T-helper 9 cell (primary cell): ENCODE measurements at places on chromosomes 3 and 15.
A peak's percentile ranks its signal among the peaks of the same experiment; 100 is the strongest.

DNA sequence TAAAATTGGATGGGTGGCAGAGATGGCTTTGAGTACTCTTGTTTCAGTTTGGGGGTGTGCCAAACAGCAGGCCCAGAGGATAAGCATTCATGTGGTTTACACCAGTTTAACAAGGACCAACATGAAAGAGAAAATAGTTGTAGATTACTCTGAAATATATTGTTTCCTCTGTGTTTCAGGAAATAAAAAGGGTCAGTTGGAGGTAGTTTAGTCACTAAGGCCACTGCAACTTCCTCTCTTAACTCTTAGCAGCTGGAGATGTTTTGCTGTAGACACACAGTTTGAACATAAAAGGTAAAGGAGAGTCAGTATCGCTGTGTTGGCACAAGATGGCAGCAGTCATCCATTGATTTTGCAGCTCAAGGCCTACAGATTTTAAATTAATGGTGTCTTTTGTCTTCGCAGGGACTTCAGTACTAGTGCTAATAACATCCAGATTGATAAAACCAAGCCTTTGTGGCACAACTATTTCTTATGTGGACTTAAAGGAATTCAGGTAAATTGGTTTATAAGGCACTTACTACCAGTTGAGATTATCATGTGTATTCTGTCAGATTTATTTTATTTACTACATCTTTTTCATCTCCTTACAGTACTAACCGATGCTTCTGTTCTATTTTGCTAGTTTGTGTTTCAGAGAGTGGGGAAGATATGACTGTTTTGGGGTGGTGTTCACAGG lies 65.5 kb downstream of the GALK2 start:
- DNase-seq: peak; percentile 20

DNA sequence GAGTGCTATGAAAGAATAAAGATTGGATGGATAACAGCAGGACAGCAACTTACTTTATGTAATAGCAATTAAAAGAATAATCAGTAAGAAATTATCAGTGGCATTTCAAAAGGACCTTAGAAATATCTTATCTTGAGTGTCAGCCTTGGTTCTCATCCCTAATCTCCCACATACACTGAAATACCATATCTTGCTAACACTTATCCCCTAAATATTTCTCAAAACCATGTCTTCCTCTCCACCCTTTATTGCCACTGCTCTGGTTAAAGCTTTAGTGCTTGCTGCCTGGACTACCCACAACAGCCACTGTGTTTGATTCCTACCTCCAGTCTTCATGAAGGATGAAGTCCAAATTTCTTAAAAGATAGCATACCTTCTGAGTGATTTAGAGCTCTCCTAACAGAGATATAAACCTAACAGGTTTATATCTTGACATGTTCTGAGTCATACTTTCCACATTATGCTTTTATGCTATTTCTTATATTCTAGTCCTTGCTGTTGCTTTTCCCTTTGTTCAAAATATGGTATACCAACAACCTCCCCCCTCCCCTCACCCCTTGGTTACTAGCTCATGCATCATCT lies 202.8 kb downstream of the RSRC1 start:
- no peak for DNase-seq

GRCh38 chr3:34207806-34208205 lies 409.4 kb downstream of the PDCD6IP start:
- DNase-seq: no peak

GRCh38 chr3:71064291-71064955 lies 519.1 kb downstream of the FOXP1 start:
- DNase-seq: peak; percentile 54

DNA sequence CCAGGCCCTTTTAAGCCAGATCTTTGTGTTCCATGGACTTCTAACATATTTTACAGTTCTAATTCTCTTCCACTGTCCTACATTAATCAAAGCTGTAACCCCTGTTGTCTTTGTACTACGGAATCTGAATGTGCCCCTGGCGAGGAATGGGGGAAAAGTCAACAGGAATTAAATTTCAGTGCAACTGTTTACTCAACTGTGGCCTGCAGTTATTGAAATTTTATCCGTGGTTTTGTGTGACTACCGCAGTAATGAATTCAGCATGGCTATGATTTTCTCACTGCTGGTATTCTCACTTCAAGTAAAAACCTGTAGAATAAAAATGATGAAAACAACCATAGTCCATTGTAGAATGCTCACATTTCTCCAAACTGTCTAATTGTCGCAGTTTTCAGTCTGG lies 388.0 kb downstream of the FOXP1 start:
- no peak for DNase-seq

DNA sequence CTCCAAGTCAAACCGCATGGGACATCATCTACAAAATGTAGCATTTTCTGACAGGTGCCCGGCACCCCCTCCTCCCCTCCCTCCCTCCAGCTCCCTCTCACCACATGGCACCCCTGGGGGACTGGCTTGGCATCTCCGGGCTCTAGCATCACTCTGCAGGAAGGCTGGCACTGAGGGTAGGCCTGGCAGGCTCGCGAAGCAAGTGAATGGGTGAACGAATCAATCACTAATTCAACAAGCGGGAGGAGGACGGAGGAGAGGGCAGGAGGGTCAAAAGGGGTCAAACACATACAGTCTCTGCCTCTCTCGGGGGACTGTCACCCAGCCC lies 155.7 kb downstream of the NUP210 start:
- no peak for DNase-seq

- no peak for DNase-seq
Measured at GRCh38 chr3:77837456-77838025, 797.6 kb downstream of the ROBO2 start.

GRCh38 chr3:71881732-71882131 lies 96.8 kb upstream of the PROK2 start:
- no peak for DNase-seq

DNA sequence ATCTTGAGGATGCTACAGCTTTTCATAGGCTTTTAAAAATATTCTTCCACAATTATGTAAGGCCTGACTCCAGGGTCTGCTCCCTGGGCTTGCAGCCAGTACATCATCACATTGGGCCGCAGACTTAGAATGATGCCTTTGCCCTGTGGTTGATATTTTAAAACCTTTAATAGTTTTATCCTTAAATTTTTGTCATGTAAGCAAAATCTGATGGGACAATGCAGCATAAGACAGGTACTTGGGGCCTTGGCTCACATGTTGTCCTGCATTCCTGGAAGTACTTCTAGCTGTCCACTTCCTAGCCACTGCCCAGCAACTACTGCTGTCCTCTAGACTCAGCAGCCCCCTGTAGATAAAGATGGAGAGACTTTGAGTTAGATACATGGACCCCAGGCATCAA lies 197.3 kb upstream of the SLITRK3 start:
- no peak for DNase-seq

DNA sequence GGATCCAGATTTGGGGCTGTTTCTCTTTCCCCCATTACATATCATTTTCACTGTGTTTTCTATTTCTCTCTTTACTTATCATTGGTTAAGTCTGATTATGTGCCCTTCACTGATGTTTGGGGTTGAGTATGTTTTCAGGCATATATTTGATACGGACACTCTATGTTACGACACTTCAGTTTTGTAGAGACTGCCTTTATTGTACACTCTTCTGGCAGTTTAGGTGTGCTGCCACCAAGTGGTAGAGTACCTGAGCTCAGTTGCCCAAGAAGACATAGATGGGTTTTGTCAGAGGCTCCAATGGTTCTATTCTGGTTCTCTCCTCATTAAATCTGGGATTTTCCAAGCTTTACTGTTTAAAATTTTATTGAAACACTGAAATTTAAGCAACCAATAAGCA lies 255.0 kb upstream of the ROPN1 start:
- DNase-seq: no peak

GRCh38 chr3:54550221-54550977 lies 377.5 kb downstream of the LRTM1 start:
- DNase-seq: no peak

GRCh38 chr3:25826510-25826909 lies 36.6 kb downstream of the OXSM start:
- DNase-seq: no peak

GRCh38 chr3:107993771-107994170 lies 97.1 kb downstream of the CD47 start:
- no peak for DNase-seq

- DNase-seq: no peak
Measured at GRCh38 chr3:12158387-12159226, at the start of gene TIMP4. Gene TIMP4 (minus strand): TSS chr3:12158912. CDS start chr3:12158840, 72 bp downstream.

DNA sequence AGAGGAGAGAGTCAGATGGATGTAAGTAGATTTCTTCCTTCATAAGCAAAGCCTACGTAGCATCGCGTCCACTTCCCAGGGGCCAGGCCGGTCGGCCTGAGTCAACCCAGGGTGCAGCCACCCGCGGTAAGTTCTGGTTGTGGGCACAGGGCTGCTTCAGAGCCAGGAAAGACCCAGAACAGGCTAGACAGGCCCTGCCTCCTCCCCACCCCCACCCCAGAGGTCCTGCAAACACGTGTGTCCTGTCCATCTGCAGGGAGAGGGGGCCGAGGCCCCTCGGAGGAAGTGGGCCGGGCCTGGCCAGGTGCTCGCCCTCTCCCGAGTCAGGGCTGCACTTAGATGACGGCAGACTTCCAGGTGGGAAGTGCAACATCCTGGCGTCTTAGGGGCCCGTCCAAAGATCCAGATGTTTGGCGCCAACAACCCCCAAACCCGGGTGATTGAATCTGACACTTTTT lies 100.8 kb upstream of the ALDH1A3 start:
- no peak for DNase-seq

DNA sequence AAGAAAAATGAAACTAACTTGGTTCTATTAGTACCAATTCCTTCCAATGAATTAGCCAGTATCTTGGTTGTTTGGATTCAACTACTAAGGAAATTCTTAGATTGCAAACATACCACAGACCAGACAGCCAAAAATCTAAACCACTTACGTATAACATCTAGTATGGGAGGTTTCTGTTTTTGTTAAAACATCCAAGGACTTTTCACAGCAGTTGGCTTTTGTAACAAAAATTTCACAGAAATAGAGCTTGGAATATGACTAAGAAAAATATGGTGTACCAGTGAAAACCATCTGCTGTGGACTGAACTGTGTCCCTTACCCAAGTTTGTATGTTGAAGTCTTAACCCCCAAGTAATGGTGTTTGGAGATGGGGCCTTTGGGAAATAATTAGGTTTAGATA lies 199.2 kb downstream of the OTOL1 start:
- no peak for DNase-seq

GRCh38 chr3:73665286-73665685 lies 40.5 kb upstream of the PDZRN3 start:
- no peak for DNase-seq

- no peak for DNase-seq
Measured at GRCh38 chr3:67940210-67940952, 286.0 kb upstream of the SUCLG2 start.

DNA sequence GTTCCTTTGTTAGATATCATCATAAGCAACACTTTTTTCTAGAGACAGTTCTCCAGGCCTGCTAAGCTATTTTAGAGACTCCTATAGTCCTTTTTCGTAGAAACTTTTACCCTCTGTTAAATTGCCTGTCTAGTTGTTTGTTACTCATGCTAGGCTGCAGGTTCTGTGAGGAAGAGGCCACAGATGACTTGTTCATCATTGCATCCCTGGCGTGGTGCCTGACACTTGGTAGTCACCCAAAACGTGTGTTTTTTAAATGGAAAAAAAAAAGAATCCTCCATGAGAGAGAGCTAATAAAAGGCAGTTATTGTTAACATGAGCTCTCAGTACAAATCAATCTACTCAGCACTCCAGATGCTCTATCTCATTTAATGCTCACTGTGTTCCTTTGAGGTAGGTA lies 35.1 kb downstream of the CCDC54 start:
- no peak for DNase-seq

GRCh38 chr3:150404023-150404422 lies 4.1 kb upstream of the TSC22D2 start:
- no peak for DNase-seq

GRCh38 chr3:52982839-52983238 lies 63.0 kb downstream of the SFMBT1 start:
- no peak for DNase-seq

GRCh38 chr3:112061152-112061551 lies 25.0 kb upstream of the C3orf52 start:
- no peak for DNase-seq

GRCh38 chr15:78223396-78224022 lies 10.9 kb downstream of the ACSBG1 start:
- DNase-seq: no peak

GRCh38 chr3:16432714-16433113 lies 80.8 kb downstream of the RFTN1 start:
- no peak for DNase-seq

GRCh38 chr3:115169808-115170207 lies 22.7 kb upstream of the ZBTB20 start:
- DNase-seq: no peak

DNA sequence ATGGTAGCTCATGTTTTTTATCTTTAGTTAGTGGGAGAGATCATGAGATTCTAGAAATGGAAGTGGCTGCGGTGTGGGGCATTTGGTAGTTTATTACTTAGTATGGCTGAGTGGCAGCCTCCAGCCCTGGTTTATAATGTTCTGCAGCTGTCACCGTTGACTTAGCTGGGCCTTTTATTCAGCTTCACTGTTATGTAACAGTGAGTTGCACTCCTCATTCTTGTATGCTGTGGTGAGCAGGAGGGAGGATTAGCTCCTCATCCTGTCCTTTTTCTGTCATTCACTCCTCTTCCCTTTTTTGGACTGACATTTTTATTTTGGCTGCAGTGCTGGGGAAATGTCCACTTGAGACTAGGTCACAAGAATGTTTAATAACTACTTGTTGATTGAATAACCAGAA lies 29.5 kb downstream of the RAD54L2 start:
- no peak for DNase-seq

GRCh38 chr3:88611826-88612326 lies 462.1 kb downstream of the C3orf38 start:
- DNase-seq: no peak

DNA sequence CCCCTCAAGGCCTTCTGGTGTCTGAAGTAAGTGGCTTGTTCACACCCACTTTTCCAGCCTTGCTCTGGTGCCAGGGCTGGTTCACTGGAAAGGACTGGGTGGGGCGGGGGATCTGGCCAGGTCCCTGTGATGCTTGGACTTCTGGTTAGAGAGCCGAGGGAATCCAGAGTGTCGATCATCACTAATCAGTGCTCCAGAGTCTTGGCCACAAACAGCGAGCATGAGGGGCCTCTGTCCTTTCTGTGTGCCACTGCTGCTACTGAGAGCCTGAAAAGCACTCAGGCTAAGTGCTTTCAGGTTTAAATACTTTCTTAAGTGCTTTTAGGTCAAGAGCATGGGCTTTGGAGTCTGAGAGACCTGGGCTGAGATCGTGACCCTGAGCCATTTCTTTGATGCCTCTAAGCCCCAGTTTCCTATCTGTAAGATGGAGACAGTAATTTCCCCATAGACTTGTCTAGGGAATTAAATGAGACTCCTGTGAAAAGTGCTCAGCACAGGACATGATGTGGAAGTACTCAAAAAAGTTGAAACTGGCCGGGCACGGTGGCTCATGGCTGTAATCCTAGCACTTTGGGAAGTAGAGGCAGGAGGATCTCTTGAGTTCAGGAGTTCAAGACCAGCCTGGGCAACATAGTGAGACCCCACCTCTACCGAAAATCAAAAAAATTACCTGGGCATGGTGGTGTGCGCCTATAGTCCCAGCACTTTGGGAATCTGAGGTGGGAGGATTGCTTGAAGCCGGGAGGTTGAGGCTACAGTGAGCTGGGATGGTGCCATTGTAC lies 53.8 kb upstream of the SEC22A start:
- DNase-seq: no peak
